Ovary (tissue), 10 donors: ENCODE measurements at places on chromosomes 7 and 10. TPM values are rescaled to one million over a fixed set of nuclear protein-coding genes. Genes with fewer than 3 reads are reported as not detected.

DNA sequence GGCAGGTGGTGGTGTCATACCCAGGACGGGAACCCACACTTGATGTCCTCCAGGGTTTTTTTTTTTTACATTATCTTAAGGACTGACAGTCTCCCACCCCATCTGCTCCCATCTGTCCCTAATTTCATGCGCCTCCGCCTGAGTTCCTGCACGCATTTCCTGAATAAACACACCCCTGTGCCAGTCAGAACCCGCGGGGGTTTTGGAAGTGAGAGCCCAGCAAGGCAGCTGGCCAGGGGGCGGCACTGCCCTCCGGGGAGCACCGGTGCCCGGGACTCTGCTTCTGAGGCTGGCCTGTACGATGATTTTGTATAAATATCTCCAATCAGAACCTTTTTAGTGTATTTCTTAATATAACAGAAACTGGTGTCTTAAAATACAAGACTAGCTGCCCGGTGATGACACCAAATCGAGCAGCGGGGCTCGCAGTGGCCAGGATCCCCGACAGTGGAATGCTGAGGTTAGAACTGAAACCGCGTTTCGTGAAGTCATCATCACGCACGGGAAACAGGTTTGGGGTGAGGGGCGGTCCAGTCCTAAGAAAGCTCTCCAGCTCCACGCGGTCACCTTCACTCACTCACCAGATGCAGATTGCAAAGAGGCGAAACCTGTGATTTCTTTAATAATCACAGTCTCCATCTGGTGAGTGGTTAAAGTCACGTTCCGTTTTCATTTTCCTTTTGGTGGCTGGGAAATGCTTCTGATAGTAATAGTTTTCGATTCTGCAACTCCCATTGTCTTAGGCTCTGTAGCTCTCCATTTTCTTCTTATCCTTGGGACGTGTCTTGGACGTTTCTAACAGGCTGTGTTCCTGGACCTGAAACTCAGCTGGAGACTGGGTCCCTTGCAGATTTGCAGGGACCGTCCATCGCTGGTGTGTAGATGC is 19.7 kb downstream of the BNIP3 start:
- DNase-seq, result no peak

- no peak for DNase-seq
These were observed 9.3 kb upstream of the AKR1D1 start for GRCh38 chr7:138066954-138067394.

Gene MALRD1
- 0.56 TPM for total RNA-seq

Gene CCL24
- not detected for total RNA-seq

Gene CLCN1
- total RNA-seq, result not detected

DNA sequence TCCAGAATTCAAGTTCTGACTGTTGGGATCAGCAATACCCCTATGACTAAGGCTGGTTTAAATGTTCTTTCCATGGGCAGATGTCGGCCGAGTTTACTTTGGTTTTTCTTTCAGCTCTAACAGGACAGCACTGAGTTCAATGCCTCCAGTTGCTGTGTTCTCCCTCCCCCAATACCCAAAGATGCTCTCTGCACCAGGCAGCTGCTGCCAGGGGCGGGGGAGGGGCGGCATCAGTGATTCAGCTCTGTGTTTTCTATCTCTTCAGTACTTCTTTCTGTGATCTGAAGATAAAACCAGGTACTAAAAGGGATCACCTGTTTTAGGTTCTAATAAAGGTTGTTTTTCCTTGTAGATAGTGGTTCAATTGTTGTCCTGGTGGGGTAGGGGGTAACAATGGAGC is 576.7 kb upstream of the POT1 start:
- no peak for DNase-seq

GRCh38 chr10:77392236-77392721 is 245.3 kb downstream of the KCNMA1 start:
- DNase-seq, result no peak

Gene C7orf33
- not detected for total RNA-seq

- no peak for DNase-seq
These were observed 5.0 kb downstream of the AKR1B10 start for GRCh38 chr7:134532180-134532953.

- no peak for DNase-seq
These were observed 84.2 kb upstream of the FAM133B start for GRCh38 chr7:92674379-92674778.

Gene NCF1
- total RNA-seq, result 0.23 TPM

- no peak for DNase-seq
These were observed 23.5 kb upstream of the ABLIM1 start for GRCh38 chr10:114681542-114681941.
